ENCODE measurements at places on chromosomes 16 and 17.

- peak; percentile 33 for DNase-seq
Observed at GRCh38 chr16:84952335-84953189, 58.8 kb downstream of the ZDHHC7 start.

DNA sequence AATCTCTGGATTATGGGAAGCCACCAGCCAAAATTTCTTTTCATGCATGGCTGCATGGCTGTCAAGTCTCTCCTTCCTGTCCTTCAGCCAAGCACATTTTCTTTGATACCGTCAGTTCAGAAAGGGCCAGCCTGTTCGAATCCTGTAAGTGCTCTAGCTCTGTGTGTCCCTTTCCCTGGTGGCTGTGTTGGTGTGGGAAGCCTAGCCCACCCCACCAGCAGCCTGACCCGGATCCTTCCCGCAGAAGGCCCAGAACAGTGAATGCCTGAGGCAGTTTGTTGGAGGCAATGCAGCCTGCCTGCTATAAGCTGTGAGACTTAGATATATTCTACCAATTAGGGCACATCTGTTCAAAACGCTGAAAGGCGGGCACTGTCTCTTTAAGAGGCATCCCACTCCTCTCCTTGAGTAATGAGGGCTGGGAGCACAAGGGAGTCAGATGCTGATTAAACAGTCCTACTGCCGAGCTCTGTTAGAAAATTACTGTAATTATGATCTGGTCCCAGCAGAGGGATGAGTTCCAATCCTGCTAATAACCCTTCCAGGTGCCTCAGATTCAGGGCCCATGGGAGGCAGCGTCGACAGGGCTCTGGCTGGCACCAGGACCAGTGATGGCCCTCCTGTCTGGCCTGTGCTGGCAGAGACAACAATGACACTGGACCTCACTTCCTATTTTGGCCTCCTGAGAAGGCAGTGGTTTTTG is 18.4 kb downstream of the SNX11 start:
- no peak for DNase-seq

GRCh38 chr17:76688165-76688622 is 22.6 kb downstream of the MXRA7 start:
- no peak for DNase-seq

DNA sequence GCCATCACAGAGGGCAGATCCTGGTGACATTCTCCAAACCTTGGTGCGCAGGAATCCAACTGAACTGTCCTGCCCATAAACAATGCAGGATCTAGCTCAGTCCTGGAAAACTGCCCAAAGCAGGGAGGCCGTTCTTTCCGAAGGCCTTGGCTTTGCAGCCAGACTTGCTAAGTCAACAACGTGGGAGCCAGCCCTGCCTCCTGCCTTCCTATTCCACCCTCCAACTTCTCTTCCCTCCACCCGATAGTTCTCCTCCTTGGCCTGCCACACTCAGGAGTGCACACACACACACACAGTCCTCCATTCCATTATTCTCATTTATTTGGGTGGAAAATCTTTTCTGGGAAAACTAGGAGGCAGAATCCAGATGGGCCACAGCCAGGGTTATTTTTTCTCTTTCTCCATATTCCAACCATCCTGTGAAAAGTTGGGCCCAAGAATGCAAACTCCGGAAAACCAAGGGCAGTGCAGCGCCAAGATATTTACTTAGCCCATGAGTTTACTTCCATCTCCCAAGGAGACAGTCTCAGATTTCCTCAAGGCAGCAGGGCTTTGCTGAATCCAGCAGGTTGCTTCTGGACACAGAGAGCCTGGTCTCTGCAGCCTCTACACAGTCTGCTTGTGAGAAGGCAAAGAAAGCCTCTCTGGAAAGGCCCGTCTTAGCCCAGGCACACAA is 15.8 kb downstream of the COPRS start:
- no peak for DNase-seq

DNA sequence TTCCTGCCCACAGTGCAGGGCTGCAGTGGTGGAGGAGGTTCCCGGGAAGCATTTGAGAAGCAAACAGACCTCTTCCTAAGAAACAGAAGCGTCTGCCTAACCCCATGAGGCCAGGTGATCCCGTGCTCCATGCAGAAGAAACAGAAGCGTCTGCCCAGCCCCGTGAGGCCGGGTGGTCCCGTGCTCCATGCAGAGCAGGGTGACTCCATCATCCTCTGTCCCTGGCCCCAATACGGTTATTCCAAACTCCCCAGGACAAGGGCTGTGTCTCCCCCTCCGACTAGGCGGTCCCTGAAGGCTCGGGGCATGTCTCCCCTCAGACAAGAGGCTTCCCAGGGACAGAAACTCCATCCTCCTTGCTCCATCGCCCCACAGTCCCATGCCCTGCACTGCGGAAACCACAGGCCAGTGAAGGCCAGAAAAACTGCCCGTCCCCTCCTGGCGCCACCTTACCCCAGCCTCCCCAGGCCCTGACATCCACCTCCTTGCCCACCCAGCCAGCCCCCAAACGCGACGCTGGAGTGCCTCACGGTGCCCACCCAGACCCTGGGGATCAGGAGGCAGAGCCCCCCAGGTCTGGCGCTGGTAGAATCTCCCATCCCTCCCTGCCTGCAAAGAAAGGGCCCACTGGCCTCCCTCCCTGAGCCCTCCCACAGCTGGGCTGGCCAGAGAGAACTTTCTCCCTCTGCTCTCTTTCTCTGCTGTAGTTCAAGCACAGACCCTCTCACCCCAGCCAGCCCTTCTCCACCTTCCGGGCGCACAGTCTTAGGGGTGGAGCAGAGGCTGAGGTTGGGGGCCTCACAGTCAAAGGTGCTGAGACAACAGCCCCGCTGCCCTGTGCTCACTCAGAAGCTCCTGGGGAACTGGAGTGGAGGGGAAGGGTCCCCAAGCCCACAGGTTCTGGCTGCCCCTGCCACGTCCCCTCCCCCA is 30.6 kb upstream of the KRT17 start:
- DNase-seq: no peak

GRCh38 chr17:63317166-63317840 is 128.8 kb downstream of the CYB561 start:
- no peak for DNase-seq

GRCh38 chr16:57982385-57982784 is 11.5 kb upstream of the CNGB1 start:
- no peak for DNase-seq
